Stimulated activated CD4-positive, alpha-beta T cell treated with anti-CD3 and anti-CD28 coated beads, TNF-alpha, amount 100 ng/mL, for 48 hours (primary cell): ENCODE measurements at places on chromosomes 6 and 20.

DNA sequence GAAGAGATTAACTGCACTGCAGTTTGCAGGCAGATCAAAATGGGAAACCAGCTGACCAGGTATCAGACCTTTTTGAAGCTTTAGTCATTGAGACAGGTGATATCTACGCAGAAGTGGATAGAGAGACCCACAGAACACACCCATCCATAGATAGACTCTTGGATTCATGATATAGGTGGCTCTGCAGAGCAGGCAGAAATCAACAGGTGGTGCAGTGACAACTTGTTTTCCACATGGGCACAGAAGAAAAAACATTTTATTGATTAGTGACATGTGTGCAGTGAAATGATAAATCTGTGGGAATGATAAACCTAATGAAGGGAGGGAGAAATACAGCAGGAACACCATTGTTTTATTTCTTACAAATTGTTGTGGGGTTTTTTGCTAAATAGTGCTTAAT lies 45.2 kb downstream of the NUDT3 start:
- DNase-seq: no peak

DNA sequence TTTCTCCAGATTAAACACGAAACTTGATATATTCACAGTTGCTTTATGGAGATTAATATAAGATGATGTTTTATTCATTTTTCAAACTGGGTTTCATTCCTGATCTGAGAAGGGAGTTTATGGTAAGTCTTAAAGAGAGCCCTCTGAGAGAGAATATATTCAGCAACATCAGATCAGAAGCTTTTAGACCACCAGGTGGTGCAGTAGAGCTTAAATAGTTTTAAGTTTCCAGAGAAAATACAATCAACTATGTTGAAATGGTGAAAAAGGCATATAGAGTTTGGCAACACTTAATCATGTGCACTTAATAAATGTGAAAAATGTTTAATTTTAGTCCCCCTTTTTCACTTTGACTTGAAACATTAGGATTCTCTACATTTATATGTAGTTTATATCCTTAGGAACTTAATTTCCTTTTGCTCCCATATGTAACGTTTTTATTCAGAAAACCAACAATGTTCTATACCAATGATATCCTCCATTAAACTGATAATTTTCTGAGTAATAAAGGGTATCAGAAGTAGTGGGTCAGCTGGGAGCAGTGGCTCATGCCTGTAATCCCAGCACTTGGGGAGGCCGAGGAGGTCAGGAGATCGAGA lies 86.4 kb upstream of the CLDN20 start:
- peak; percentile 57 for DNase-seq

DNA sequence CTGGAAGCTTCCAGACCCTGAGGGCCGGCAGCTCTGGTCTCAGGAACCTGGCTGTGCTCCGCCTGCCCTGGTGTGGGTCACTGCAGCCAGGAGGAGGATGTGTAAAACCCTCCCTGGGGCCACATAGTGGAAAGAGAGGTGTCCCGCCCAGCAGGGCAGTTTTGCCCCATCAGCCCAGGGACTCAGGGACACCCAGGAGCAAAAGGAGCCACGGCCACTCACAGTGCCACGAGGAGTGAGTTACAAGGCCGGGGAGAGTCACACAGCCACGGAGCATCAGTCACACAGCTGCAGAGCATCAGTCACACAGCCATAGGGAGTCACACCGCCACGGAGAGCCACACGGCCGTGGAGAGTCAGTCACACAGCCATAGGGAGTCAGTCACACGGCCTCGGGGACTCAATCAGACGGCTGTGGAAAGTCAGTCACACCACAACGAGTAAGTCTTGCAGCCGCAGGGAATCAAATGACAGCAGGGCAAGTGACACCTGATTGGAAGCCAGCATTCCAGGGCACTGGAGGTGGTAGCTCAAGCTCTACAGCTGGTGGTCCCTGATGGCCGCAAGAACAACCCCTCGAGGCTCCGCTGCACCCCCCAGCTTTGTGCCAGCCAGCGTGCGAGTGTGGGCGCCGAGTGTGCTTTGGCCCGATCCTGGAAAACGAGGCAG lies 60.9 kb downstream of the DLL1 start:
- DNase-seq: no peak

GRCh38 chr6:125312478-125312877 lies 10.7 kb upstream of the HDDC2 start:
- no peak for DNase-seq

DNA sequence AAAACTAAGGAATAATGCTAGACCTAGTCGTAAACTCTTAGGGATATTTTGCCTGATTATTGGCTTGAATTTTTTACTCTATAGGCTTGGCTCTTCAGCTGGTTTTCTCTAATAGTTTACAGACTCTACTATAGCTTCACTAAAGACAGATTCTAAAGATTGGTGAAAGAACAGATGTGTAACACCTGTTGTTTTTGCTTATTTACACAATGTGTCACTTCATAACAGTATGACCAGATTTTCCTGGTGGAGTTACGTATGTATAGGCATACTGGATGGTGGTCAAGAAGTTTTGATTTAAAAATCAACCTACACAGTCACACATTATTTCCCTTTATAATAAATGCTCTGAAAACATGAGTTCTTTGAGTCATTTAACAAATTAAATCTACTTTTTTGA lies 4.8 kb downstream of the COL19A1 start:
- no peak for DNase-seq

- no peak for DNase-seq
Observed at GRCh38 chr6:169839029-169839481, 87.6 kb downstream of the ERMARD start.

DNA sequence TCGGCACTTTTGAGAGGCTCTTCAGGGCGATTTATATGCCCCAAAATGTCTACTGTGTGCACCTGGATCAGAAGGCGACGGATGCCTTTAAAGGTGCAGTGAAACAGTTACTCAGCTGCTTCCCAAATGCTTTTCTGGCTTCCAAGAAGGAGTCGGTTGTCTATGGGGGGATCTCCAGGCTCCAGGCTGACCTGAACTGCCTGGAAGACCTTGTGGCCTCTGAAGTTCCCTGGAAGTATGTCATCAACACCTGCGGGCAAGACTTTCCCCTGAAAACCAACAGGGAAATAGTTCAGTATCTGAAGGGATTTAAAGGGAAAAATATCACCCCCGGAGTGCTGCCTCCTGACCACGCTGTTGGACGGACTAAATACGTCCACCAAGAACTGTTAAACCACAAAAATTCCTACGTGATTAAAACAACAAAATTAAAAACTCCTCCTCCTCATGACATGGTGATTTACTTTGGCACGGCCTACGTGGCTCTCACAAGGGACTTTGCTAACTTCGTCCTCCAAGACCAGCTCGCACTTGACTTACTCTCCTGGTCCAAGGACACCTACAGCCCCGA lies 8.2 kb downstream of the GCNT2 start:
- DNase-seq: no peak

DNA sequence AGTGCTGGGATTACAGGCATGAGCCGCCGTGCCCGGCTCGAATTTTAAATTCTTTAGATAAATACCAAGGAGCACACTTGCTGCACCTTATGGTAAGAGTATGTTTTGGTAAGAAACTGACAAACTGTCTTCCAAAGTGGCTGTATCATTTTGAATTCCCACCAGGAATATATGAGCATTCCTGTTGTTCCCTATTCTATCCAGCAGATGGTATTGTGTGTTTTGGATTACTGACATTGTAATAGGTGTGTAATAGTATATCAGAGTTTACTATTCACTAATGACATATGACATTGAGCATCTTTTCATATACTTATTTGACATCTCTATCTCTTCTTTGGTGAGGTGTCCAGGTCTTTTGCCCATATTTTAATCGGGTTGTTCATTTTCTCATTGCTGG lies 40.5 kb downstream of the TGM6 start:
- DNase-seq: no peak

DNA sequence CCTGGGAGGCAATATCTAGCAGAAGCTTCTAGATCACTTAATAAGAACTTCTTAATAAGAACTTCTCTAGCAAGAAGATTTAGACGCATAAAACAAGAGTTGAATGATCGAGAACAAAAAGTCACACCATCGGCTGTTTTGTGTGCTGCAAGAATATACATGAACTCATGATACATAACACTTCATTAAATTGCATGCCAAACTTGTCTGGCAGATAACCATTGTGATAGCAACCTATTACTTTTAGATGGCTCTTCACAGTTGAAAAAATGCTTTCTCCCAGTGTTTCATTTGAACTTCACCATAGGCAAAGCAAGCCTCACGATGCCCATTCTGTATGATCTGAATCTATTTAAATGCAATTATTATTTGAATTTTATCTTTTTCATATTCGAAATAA lies 249.9 kb downstream of the CBLN4 start:
- DNase-seq: no peak

DNA sequence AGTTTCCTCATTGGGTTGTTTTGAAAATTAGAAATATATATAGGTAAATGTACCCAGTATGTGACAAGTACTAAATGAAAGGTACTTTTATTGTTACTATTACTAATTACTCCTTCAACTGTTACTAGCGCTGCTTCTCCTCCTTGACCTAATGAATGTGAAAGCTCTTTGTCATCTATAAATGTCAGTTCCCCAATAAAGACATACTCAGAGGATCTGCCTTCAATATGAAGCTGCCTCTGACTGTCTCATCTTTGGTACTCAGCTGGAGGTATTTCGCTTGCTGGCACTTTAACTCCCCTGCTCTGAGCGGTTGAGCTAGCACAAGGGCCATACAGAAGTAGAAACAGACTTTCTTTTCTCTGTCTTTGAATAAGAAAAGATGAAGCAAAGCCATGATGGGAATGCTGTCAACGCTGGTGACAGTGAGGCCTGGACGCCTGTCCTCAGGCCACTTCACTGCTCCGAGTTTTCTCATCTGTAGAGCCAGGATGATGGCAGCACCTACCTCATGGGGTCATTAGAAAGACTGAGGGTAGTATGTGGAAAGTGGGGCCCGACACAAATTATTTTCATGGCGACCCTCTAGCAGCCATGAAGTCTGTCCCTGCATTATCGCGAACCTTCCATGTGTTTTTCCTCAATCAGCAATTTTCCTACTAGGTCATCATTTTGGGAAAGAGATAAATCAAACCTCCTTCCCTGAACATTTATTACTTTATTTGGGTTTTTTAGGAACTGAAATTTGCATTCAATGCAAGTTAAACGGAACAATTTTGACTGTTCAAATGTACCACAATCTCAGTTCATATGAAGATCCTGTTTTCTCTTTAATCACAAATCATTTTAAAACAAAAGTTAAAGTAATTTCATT lies 55.9 kb upstream of the SNX9 start:
- DNase-seq: no peak

DNA sequence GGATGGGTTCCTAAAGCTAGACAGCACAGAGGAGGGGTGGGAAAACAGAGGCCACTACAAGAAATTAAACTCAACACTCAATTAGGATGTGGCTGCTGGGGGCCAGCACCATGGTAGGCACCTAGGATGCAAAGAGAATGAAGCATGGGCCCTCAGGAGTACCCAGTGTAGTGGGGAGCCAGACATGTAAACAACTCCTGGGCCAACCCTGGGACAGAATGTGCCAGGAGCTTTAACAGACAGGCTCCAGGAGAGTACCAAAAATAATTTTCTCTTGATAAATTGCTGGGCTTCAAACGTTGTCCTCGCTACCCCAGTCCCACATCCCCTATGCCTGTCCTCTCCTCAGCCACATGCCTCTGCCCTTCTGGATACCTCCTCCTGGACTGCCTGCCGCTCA lies 1.7 kb downstream of the TMEM151B start:
- no peak for DNase-seq

- DNase-seq: no peak
Observed at GRCh38 chr6:39714802-39715201, 10.4 kb downstream of the KIF6 start.

GRCh38 chr6:14983599-14984518 lies 262.0 kb upstream of the JARID2 start:
- no peak for DNase-seq

- no peak for DNase-seq
Observed at GRCh38 chr6:12314751-12315150, 24.6 kb downstream of the EDN1 start.

DNA sequence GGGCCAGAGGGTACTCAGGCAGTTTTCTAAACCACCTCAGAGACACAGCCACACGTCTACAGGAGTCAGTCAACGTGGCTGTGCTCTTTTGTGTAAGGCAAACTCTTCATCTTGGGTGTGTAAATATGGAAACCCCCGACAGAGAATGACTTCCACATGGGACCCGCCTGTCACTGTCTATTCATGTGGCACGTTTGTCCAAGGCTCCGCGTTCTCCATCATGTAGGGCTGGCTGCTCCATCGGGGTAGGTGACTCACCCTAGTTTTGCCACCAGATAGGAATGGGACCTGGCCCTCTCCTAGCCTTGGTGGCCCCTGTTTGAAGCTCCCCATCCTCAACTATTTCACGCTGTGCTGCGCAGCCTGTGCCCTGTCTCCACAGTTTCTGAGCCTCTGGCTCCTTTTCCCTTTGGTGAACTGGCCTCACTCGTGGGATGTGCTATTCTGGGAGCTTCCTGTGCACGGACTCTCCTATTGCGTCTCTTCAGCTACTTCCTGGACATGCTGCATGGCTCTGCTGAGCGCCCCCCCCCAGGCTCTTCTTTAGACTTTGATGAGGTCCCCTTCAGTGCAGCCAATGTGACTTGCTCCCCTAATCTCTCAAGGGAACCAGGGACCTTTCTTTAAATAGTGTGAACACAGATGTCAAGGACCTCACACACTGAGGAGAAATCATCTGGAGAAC lies 143.2 kb upstream of the PDE10A start:
- DNase-seq: no peak

DNA sequence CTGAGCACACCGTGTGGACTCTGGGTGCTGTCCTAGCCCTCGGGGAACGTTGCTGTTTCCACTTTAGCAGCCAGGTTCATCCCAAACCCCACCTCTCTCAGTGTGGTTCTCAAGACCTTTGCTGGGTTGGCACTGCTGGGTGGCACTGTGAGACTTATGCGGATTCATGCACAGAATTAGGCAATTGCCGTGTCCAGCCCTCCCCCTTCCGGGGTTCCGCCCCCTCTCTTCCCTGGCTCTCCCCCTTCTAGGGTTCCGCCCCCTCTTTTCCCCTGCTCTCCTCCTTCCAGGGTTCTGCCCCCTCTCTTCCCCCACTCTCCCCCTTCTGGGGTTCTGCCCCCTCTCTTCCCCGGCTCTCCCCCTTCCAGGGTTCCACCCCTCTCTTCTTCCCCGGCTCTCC lies 39.8 kb upstream of the SLCO4A1 start:
- no peak for DNase-seq
